ENCODE measurements at places on chromosomes 4 and X.

- no peak for DNase-seq
Measured at GRCh38 chr4:78610546-78611214, 59.1 kb downstream of the ANXA3 start.

DNA sequence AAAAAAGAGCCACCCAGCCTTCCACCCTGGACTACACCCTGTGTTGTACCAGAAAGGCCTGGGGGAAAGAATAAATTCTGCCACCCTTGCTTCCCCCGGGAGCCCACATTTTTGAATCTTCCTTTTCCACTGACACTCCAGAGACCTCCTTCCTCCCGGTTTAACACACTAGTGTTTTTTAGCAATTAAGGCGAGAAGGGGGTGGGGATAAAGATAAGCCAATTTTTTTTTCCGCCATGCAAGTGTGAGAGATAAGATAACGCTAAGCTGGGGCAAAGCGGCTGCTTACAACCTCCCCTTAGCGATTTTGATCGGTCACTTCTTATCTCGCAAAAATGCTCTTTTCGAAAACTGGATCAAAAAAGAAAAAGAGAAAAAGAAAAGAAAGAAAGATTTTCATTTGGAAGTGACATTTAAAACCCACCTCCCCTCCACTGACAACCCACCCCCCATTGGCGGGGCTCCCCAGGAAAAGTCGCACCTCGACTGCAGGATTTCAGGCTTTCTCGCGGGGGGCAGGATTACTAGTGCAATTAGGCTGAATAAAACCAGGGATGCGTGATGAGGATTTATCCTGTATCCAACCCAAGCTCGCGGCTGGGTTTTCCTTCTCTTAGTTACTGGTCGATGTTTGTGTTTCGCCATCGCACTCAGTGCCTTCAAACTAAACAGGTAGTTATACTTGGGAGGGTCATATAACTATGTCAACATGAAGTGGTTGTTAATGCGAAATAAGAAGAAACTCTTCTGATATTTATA lies 6.0 kb upstream of the BCOR start:
- DNase-seq: no peak

DNA sequence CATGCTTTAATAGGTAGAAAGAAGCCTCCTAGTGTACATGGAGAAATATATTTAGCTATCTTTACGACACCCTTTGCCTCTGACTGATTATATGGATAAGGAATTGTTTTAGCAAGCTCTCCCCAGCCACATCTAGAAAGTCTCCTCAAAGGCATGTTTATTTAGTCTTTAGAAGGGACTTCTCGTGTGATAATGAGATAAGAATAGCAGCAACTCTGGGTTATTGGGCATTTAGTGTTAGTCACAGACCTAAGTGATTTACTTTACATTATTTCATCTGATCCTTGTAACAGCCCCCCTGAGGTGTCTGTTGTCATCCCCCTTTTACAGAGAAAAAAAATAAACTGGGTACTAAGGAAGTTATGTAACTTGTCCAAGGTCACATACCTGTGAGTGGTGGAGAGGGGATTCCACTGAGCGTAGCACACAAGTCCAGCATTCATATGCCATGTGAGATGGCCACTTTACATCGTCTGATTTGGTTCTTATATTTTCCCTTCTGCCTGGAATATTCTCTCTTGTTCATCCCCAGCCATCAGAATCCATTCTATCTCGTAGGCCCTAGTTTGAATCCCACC lies 77.7 kb downstream of the TSPAN7 start:
- no peak for DNase-seq

DNA sequence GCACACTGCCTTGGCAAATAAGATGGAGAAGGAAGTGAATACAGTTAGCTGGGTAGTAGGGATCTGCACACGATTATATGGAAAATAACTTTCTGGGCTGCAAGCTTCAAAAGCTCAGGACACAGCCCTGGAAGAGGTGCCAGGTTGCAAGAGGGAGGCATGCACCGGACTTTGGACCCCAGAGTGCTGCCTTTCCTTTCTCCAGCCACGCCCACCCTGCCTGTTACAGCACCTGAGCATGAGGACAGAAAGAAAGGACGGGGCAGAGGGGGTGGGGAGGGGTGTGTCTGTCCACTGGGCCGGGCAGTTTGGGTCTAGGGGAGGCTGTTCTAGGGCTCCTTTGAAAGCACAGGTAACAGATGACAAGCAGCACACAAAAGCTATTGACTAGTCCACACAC lies 152.8 kb downstream of the ENPP6 start:
- DNase-seq: no peak

DNA sequence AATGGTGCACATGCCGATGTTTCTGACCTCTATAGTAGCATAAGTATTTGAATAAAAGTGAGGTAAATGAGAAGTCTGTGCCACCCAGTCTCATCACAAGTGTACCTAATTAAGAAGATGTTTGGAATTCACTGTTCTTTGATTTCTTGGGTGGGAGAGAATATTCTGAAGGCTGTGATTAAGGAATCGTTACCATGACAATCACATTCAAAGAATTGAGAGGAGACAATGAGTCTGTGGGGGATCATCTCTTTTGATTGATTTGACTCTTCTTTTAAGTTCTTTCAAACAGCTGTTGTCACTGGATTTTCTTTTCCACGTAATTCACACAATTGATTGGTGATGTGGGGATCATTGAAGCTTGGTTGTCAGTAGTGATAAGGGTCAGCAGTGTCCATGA lies 18.1 kb downstream of the FHL1 start:
- no peak for DNase-seq

DNA sequence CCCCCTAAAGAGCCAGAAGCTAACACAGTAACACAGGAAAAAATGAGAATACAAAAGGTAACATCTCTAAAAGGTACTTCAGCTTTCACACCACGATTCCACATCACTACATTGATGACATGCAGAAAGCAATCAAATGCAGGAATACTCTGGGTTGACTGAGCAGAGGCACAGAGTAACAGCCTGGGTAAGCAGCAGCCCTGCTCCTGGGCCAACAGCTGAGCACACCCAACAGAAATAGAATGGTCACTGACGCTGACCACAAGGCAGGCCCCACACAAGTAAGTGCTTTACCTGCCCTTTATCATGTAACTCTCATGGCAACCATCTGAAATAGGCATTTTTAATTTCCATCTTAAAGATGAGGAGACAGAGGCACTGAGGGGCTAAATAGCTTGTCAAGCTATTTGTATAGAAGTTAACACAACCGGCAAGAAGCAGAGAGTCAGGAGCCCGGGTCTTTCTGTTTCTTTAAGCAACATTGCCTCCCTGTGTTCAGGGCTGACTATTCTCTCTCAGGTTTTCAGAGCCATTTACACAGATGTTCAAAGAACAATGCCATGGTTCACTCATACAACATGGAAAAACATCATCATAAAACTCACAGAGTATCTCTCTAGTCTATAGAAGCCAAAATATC lies 168.9 kb downstream of the ZNF674 start:
- peak; percentile 76 for DNase-seq

DNA sequence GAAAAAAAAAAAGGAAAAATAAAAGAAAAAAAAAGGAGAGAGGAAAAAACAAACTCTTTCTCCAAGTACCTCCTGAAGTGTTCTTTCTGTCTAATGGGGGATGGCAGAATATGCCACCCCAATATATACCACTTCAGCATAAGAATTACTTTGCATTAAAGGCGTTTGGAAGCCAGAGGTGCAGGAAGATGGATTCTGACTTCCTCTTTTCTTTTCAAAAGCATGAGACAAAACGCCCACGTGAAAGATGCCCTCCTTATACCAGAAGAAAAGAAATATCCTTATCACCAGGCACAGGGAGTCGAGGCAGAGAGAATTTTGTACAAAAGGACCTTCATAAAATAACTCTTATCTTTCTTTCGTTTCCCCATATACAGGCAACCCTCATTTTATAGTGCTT lies 40.9 kb downstream of the COX18 start:
- DNase-seq: no peak

- DNase-seq: no peak
Measured at GRCh38 chr4:93710101-93710846, 118.3 kb upstream of the ATOH1 start.

GRCh38 chr4:155684892-155685541 lies 18.4 kb downstream of the GUCY1A1 start:
- no peak for DNase-seq

DNA sequence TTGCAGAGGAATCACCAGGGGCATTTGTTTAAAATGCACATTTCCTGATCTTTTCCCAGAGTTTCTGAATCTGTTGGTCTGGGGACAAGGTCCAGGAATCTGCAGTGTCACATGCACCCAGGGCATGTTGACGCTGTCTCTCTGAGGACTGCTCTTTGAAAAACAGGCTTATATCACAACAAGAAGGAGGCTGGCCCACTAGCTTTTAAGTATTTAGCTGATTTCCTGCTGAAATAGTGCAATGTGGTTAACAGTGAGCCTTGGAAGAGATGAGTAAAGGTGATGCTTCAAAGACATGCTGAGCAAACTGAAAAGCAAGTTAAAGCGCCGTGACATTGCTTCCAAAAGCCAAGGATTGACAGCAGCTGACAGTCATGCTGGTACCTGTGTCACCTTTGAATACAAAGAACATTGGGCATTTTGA lies 18.6 kb upstream of the SEPSECS start:
- no peak for DNase-seq

- DNase-seq: no peak
Measured at GRCh38 chr4:108777388-108777787, 14.5 kb upstream of the ETNPPL start.

- DNase-seq: no peak
Measured at GRCh38 chrX:9557091-9557490, 92.2 kb downstream of the TBL1X start.

GRCh38 chrX:136219893-136220292 lies 31.3 kb downstream of the MAP7D3 start:
- no peak for DNase-seq

DNA sequence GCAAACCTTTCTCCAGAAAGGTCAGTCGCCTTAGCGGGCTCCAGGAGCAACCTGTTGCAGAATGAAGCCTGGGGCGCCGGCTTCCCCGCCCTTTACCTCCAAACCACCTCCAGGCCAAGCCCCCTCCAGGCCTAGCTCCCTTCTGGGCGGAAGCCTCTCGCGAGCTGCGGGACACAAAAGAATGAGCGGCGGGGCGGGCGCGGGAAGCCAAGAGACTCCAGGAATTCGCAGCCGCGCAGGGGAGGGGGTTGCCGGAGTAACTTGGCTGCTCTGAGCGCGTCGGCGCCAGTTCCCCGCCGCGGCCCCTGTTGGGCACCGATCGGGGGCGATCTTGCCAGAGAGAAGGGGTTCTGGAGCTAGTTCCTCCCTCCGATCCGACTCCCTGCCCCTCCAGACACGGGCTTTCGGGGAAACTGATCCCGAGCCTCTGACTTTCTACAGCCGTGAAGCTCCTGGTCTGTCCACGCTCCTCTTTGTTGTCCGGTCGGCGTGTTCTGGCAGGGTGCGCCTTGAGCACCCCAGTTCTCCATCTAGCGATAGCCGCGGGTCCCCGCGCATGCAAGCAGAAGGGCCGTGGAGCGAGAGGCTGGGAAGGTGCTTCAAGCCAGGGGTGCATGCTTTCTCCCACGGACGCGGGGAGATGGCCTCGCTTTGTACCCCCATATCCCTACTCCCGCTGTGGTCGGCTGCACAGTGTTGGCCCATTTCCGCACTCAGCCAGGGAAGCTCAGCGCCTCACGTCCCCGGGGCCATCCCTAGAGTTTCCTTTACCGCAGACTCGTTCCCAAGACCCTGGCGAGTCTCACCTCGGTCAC lies 1.2 kb downstream of the PROM1 start:
- DNase-seq: no peak

GRCh38 chrX:76428243-76429130 lies 977 bp downstream of the MAGEE1 start:
- DNase-seq: no peak

DNA sequence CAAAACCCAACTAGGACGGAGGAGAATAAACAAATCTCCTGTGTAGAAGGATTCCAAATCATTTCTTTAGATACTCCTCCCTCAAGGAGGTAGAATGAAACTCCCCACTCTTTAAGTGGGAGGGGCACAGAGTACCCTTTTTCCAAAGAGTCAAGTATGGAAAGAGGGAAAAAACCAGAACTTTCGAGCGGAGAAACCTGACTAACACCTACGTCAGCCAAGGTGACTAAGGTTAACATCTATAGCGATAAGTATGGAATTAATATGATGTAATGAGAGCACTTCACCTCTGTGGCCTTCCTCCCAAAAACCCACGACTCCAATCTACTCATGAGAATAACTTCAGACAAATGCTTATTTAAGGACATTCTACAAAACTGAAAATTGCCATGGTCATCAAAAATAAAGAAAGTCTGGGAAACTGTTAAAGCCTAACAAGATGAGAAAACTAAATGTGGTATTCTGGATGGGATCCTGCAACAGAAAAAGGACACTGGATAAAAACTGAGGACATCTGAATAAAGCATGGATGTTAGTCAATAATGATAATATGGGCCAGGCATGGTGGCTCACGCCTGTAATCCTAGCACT lies 157.0 kb upstream of the MAP3K15 start:
- no peak for DNase-seq

- no peak for DNase-seq
Measured at GRCh38 chr4:87677731-87678130, 27.7 kb downstream of the DMP1 start.

DNA sequence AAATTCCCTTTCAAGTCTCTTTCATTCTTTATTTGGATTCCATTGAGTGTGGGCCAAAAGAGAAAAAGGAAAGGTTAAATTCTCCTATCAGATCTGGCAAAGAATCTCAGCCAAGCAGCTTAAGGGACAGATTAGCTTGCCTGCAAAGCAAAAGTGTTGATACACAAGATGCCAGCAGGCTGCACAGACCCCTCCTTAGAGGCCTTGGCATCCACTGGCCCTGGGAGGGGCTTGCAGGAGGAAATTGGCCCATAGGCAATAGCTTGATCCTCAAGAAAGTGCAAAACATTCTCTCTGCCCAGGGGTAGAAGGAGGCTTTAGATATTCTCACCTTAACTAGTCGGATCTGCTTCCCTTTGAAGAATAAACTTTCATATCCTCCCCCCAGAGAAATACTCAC lies 300.4 kb upstream of the CPEB2 start:
- DNase-seq: no peak

- DNase-seq: peak; percentile 35
Measured at GRCh38 chrX:10050481-10050880, 83.3 kb downstream of the CLDN34 start.

DNA sequence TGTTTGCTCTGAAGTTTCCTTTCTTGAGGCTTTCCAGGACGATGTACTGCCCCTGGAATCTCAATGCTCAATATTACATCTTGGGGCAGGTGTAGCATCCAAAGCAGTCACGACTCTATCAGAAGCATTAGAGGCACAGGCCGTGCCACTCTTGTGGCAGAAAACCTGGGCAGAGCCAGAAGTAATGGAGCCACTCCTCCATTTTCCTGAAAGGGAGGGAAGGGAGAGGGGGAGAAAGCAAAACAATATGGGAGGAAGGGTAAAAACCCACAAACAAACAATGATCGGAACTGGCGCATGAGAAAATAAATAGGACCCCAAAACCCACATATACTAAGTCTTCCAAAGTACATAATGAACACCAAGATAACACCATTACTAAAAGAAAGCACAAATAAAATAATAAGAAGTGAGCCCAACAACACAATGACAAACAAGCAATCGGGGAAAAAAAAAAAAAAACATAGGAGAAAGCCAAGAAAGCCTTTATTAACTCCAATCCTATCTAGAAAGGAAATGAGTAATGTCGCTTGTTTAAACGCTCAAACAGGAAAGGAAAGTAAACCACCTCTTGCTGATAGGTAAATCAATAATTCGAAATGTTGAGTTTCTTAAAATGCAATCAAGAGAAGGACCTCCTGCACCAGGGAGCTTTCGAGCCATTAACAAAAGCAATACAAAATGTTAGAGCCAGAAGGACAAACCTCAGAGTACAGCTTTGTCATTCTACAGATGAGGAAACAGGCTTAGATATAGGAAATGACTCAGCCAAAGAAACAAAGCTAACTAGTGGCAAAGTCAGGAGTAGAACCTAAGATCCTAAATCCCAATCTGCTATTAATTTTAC lies 117.4 kb downstream of the ATRX start:
- peak; percentile 47 for DNase-seq

Data from astrocyte of the spinal cord (primary cell).